ENCODE measurements at places on chromosomes 7 and 10.

DNA sequence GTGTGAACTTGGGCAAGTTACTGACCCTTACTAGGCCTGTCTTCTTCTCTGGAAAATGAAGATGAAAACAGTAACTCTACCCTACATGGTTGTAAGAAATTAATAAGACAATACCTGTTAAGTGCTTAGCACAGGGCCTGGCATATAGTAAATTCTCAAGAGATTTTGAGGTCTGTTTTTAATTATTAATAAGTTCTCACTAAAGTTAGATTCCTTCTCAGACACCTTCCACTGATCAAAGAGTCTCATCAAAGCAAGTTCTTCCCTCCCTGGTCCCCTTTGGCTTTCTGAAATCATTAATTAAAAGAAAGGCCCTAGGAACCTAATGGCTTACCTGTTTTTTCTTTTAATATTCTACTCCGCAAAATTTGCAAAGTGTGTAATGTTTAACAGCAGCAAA is 4.6 kb downstream of the TMEM140 start:
- no peak for DNase-seq

DNA sequence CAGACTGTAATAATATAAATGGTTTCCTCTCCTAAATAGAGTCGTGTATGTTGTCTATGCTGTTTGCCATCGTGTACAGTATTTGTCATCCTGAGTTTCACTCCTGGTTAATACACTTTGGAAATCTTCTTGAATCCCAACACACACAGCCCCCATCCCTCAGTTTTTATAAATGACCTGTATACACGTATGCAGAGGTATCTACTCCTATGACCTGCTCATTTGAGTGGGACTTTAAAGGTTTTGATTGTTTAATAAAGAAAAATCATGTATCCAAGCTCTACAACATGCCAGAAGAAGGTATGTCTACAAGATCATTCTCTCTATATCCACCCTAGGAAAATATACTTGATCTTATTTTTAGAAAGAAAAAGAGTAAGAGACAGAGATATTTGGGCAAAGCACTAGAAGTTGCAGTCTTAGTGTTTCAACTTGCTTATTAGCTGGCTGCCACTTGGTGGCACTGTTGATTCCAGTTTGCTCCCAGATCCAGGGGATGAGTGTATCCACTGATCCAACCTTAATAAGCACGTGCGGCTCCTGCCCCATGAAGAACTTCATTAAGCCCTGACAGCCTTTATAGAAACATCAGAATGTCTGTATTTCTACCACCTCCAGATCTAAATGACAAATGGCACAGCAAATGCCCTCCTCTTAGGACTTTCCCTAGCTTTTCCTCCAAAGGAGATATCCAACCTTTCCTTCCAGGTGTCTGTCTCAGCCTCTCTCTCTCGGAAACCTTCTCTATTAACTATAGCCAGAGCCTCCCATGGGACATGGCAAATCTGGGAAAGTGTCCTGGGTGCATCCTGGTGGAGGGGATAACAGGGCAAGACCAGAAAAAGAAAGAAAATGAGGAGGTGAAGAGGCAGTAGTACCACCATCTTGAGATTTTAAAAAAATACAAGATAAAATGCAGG is 181.6 kb upstream of the NEBL start:
- no peak for DNase-seq

GRCh38 chr10:52314822-52315552 is 906 bp downstream of the DKK1 start:
- DNase-seq = no peak

GRCh38 chr7:121038717-121039509 is 50.4 kb downstream of the CPED1 start:
- DNase-seq = no peak

DNA sequence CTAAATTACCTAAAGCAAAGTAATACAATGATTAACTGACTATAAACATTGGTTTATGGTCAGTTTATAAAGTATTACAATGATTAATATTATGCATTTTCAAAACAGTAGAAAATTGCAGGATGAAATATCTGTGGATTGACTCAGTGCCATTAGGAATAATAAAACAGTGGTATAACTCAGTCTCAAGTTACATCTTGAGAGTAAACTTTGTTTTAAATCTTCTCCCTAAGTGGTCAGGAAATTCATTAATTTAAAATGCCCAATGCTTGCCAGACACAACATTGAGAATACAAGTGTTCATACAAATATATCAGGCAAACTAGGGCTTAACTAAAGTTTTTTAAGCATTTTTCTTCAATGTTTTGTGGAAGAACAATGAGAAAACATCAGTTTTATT is 257.8 kb downstream of the ETV1 start:
- DNase-seq = no peak

DNA sequence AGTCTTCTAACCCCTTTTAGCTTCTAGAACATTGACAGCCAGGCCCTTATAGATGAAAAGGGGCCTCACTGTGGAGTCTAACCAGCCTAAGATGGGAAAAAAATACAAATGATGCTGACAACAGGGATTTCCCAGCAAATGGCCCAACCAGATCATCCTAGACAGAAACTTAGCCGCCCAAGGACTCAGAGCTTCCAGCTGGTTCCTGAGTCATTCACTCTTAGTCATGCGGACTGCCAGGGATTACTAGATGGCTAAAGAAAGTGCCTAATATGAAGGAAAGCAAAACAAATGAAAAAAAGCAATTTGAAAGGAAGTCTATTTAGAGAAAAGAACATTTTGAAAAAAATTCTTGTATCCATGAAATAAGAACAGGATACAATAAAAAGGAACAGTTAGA is 23.7 kb downstream of the TSPAN14 start:
- DNase-seq = no peak
